ENCODE measurements at places on chromosomes 11 and 22.

- DNase-seq: no peak
Observed at GRCh38 chr22:48187356-48187755, 1424.9 kb downstream of the TBC1D22A start.

GRCh38 chr11:104033561-104033960 is 2.9 kb upstream of the DDI1 start:
- DNase-seq: no peak

- no peak for DNase-seq
Observed at GRCh38 chr11:87879118-87879517, 296.1 kb downstream of the RAB38 start.

DNA sequence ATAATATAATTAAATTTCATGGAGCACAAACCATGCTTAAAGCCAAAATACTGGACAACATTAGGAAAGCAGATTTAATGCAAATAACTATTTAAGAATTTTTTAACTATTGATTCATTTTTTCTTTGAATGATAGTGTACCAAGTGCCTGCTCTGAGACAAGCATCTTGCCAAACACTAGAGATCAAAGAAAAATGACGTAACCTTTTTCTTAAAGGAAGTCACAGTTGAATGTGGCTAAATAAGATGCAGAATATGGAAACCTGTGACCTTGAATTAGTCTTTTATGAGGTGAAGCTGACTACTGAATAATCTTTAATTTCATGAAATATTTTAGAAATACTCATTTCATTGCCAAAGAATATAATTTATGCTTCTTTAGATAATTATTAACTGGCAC is 104.0 kb downstream of the MSANTD4 start:
- DNase-seq: no peak

GRCh38 chr11:91932151-91932821 is 292.3 kb upstream of the FAT3 start:
- no peak for DNase-seq

DNA sequence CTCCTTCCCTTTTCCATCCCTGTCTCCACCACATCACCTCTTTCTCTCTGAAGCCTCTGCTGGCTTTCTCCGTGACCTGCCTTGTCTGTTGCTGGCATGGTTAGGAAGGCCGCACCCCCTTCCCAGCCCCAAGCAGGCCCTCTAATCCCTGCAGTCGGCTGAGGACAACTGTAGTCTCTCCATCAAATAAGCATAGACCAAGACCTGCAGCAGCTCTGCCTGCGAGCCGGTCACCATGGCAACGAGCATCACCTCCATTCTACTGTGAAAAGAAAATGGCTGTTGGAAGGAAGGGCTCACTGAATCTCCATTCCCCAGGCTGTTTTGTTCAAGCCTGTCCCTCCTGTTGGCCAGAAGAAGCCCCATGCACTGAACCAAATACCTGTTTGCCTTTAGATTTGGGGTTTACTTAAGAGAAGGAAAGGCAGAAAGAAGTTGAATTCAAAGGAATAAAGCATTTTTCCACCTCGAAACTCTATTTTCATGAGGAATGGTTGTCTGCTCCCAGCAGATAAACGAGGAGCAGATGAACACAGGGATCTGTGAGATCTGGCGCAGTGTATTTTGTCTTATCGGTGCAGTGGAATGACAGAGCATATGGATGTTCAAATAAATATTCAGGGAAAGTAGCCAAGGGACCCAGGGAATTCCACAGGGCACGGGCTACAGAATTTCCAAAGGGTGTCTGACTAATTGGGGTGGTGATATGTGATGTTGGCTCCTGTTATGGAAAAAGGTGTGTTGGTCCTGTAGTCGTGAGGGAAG is 113.1 kb upstream of the TTC12 start:
- no peak for DNase-seq

DNA sequence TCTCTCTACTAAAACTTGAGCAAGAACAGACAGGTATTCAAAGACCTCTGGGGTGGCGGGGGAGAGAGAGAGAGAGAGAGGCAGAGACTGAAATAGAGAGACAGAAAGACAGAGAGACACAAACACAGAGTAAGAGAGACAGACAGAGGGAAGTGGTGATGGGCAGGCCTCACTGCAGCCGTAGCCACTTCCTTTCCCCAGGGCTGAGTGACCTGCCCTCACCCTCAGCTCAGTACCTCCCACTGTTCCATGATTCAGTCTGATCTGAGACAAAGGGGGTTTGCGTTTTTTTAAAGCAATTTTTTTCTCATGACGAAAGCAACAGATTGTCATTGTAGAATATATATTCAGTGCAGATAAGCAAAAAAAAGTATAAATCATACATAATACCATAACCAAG is 607.9 kb upstream of the B3GAT1 start:
- DNase-seq: no peak

DNA sequence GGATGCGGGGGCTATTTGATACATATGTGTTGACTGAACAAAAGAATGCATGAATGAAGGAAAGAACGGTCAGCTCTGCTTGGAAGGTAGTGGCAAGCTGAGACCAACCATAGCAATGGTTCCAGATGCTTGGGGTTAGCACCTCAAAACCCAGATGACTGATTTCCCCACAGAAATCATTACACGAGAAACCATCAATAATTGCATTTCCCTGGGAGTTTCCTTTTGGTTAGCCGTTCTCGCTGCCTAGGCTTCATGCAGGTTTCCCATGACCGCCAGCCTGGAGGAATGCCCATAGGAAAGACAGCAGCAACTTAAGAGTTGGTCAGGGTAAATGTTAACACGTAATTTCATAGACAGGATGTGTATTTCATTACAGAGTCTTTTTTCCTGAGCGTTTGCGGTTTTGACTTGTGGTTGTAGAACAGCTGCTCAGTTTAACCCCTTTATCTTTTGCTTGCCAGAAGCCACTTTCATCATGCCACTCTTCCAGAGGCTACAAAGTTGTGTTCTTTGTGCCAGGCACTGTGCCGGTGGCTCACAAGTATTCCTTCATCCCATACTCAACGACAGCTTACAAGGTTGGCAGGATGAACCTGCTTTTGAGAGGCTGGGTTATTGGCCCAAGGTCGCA is 2.8 kb downstream of the IL17RA start:
- no peak for DNase-seq

DNA sequence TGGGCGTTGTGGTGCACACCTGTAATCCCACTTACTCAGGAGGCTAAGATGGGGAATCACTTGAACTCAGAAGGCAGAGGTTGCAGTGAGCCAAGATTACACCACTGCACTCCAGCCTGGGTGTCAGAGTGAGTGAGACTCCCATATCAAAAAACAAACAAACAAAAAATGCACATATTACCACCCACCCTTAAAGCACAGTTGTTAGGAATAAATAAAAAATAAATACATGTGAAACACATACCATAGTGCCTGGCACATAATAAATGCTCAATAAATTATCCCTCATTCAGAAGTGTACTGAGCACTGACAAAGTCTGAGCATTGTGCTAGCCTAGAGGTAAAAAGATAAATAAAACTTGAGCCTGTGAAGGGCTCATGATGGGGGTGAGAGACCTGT is 9.0 kb upstream of the JAML start:
- DNase-seq: no peak

DNA sequence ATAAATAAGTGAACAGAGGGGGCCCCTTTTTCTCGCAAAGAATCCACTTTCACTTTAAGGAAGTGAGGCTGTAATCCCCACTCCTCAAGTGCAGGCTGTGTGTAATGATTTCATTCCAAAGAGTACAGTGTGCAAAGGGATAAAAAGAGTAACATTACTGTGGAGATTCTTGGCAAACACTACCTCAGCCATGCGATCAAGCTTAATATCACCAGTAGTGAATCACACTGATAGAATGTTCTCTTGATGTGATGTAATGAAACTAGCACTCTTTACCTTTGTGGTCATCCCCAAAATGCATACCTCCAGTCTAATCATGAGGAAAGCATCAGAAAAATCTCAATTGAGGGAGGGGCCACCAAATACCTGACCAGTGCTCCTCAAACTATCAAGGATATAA is 246.1 kb upstream of the CHORDC1 start:
- no peak for DNase-seq

GRCh38 chr11:45930951-45931570 is 8.6 kb downstream of the LARGE2 start:
- peak; percentile 12 for DNase-seq

- no peak for DNase-seq
Observed at GRCh38 chr11:67174311-67174710, 55.2 kb downstream of the KDM2A start.

DNA sequence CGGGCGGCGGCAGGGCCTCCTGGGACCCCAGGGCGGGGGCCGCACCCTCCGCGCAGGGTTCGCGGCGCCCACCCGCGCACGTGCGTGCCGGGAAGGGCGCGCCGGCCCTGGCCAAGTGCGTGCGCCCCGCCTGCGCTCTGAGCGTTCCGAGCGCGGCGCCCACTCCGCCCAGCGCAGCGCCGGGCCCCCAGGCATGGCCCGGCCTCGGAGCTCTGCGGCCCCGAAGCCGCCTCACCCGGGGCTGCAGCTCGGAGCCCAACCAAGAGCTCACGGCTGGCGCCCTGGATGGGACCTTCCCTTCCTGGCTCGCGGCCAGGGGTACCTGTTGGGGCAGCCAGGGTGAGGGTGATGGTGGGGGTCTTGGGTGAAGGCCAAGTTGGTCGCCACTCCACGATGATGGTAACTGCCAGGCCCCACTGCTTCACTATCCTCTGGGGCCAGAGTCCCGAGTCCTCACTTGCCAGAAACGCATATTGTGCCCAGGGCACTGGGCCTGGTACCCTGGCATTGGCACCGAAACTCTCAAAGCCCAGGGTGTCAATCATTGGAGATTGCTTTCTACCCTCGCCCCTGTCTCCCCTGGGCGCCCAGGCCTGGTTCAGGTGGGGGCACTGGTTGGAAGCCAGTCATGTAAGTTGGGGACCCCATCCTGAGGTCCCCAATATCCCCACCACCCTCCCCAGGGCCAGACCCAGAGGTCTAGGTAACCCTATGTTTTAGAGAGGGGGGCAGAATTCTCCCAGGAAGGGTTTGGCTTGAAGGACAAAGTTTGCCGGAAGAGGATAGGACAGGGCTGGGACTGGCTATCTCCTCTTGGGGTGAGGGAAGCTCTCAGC is 882 bp downstream of the ANO1 start:
- DNase-seq: no peak

- DNase-seq: no peak
Observed at GRCh38 chr11:40302669-40303068, 1156.8 kb downstream of the LRRC4C start.

DNA sequence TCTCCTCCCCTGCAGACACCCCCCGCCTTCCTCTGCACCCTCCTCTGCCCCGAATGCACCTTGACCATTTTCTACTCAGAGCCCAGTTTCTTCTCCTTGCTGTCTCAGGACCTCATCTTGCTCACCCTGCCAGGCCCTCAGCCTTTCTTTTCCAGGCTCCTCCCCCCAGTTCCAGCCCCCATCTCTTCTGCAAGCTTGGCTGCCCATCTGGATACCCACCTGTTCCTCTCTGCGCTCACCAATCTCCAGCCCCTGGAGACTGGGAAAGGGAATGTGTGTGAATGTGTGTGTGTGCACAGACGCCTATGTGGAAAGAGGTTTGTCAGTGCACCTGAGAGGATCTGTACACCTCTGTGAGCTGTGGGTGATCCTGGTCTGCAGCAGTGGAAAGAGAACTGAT is 36.4 kb downstream of the SLC22A12 start:
- no peak for DNase-seq

DNA sequence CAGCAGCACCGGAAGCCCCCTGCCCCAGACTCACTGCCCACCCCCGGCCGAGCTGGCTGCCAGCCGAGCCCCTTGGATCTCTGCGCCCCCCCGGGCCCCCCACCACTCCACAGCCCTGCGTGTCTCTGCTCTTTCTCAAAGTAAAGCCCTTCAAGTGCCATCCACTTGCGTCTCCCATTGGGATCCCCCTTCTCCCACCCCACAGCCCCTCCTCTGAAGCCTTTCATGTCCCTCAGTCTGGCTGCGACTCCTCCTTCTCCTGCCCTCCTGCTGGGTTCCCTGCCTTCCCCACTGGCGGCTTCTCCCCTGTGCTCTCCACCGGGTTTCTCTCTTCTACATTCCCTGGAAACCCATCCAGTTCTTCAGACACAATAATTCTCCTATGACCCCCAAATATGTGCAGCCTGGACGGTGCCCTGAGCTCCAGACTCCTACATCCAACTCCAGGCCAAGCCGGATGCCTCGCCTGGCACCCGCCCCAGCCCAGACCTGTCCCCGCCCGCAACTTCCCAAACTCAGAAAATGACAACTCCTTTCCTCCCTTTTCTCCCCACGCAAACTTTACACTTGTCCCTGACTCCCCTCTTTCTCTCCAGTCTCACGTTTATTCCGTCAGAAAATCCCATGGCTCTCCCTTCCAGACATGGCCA is 108.9 kb downstream of the WNT7B start:
- DNase-seq: no peak

- no peak for DNase-seq
Observed at GRCh38 chr11:111309215-111309915, 11.0 kb downstream of the POU2AF3 start.

- DNase-seq: peak; percentile 21
Observed at GRCh38 chr11:4881860-4882500, at the start of gene OR51T1. Gene OR51T1, plus strand, starts transcription at chr11:4881900. Its CDS starts 0 bp downstream, at chr11:4881900.

DNA sequence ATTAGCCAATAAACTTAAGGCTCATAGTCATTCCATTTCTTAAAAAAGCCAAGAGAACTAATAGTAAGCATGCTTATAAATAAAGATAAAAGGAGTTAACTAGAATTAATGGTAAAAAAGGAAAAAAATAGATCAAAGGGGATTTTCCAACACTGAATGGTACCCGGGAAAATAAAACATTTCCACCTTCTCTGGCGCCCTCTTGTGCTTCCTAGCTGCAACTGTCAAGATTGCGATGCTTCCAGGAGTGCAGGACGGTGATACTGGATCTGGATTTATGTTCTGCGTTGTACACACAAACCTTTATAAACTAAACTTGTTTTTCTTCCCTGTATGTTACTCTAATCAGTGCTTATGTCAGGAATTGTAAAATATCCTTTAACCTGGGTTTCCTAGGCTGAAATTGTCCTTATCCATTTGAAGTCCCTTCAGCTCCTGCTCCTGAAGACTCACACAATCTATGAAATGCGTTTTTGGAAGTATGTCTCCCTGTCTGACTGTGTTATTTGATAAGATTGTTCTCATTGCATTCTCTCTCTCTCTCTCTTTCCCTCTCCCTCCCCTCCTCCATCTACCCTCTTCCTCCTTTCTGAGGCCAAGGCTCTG is 9.6 kb upstream of the HTATIP2 start:
- no peak for DNase-seq

- DNase-seq: no peak
Observed at GRCh38 chr22:36858156-36858555, 2.6 kb upstream of the NCF4 start.

GRCh38 chr11:38530226-38530625 is 1932.2 kb upstream of the RAG2 start:
- DNase-seq: no peak

- DNase-seq: no peak
Observed at GRCh38 chr22:20810645-20811044, 36.7 kb downstream of the SERPIND1 start.

GRCh38 chr22:49770547-49771265 is 57.0 kb downstream of the BRD1 start:
- peak; percentile 21 for DNase-seq

- peak; percentile 72 for DNase-seq
Observed at GRCh38 chr22:46070803-46071450, 79.4 kb upstream of the PPARA start.

- DNase-seq: no peak
Observed at GRCh38 chr11:420054-420910, 5.5 kb upstream of the SIGIRR start.

All from right hindlimb (tissue), 1 donor.